Right hindlimb (tissue), 1 donor: ENCODE measurements at places on chromosomes 12 and 14.

GRCh38 chr12:92028441-92028709, 117.3 kb downstream of the BTG1 start:
- no peak for DNase-seq

- no peak for DNase-seq
Measured at GRCh38 chr14:91231446-91231845, 13.1 kb downstream of the GPR68 start.

- no peak for DNase-seq
Measured at GRCh38 chr14:51431033-51431709, 191.1 kb downstream of the TMX1 start.

DNA sequence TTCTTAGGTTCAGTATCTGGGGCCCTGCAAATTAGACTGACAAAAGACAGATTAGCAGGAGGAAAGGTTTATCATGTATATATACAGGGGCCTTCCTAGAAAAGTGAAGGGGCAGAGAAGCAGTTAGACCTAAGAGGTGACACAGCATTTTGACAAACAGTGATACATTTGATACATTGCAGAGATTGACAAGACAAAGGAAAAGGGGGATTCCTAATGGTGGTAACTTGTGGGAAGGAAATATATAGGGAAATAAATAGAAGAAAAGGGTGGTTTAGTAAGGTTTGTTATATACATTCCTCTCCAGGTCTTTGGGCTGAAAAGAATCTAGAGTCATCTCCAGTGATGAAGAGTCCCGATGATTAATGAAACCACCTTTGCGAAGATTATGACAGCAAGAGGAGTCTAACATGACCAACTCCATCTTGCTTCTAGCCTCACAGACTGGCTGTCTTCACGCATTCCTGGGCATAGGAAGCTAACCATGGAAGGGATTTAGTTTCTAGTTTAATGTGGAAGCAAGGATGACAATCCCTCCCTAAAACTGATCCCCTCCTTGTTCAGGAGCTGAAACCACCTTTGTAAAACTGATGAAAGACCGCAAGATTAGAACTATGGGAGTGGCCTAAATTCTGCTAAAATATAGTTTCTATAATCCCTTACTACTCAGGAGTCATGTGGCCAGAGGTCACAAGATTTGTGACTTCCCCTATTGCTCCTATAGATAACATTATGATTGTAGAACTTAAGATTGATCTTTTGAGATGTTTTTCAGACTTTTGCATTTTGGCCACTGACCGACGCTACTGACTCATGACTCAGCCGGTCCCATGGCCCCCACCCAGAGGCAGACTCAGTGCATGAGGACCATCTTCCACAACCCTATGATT, 31.1 kb upstream of the CPM start:
- no peak for DNase-seq

GRCh38 chr14:56797003-56797568, 13.2 kb downstream of the OTX2 start:
- no peak for DNase-seq

DNA sequence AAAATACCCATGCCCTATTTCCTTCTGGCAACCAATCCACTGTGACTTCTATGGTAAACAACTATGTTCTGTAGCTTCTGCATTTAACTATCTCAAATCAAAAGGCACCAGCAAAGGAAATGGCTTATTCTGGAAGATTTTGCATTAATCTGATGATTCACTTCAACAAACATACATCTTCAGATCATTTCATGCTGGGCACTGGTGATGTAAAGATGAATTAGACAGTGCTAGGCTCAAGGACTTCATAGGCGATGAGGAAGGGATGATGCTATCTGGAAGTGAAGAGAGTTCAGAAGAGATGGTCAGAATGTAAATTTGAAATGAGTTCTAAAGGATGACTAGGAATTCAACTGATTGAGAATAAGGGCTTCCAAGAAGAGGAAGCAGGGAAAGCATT, 363.3 kb downstream of the PAWR start:
- no peak for DNase-seq

DNA sequence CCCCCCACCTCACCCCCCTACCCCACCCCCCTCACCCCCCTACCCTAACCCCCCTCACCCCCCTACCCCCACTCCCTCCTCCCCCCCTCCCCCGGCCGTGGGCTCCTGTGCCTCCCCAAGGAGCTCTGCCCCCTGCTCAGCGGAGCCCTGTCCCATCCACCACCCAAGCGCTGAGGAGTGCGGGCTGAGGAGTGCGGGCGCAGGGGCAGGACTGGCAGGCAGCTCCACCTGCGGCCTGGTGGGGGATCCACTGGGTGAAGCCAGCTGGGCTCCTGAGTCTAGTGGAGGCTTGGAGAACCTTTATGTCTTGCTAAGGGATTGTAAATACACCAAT, 2.3 kb upstream of the JPH4 start:
- DNase-seq: no peak

DNA sequence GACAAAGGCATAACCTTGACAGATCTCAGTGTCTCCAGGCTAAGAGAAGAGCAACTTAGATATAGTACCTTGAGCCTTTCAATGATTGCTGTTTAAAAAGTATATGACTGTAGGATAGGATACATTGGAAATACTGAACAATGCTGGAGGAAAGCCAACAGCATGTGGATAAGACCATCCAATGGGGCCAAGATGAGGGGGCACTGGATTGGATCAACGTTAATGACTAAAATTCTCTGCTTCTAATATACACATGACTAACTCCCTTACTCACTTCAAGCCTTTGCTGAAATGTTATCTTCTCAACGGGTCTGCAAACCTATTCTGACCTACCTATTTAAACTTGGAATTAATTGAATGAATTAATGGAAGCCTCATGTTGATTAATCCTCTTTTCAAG, 354.9 kb downstream of the RAD51B start:
- no peak for DNase-seq

DNA sequence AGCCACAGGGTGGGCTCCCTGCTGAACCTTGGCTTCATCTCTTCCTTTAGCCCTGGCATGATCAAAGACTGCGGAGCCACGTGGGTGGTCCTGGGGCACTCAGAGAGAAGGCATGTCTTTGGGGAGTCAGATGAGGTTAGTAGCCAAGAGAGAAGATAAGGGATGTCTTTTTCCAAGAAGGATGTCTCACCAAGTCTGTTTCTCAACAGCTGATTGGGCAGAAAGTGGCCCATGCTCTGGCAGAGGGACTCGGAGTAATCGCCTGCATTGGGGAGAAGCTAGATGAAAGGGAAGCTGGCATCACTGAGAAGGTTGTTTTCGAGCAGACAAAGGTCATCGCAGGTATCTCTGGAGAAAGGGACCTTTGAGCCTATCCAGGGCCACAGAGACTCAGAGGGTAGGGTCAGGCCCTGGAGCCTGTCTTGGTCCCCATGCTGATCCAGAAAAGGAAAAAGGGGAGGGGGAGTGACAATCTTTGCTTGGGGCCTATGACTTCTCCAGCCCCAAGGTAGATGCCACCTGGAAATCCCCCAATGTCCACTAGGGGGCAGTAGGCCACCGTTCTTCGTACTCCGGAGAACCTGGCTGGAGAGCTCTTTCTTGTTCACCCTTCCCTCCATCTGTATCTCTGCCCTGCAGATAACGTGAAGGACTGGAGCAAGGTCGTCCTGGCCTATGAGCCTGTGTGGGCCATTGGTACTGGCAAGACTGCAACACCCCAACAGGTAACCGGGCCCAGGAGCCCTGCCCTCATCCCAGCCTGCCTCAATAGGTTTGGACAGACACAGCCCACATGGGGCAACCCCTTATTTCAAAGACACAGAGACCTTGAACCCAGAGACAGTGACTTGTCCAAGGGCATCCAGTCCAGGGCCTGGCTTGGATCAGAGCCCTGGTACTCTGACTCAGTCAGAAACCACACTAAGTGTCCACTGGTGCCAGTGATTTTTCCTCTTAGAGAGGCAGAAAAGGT, 2.0 kb downstream of the TPI1 start:
- DNase-seq: peak; percentile 83

DNA sequence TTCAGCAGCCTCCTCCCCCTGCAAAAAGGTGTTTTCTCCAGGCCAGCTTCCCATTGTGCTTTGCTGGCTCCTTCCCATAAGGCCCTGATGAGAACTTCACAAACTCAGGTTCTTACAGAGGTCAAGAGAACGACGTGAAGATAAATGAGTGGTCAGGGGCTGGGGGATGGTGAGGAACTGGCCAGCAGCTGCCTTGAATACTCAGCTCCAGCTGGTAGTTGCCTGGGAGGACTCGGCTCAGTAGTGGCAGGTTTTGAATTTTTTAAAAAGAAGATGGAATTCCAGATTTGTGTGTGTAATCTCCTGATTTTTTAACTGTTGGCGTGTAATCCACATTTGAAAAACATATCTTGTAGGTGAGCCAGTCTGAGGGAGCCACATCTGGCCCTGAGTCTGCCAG, 5.9 kb downstream of the DDX55 start:
- no peak for DNase-seq

DNA sequence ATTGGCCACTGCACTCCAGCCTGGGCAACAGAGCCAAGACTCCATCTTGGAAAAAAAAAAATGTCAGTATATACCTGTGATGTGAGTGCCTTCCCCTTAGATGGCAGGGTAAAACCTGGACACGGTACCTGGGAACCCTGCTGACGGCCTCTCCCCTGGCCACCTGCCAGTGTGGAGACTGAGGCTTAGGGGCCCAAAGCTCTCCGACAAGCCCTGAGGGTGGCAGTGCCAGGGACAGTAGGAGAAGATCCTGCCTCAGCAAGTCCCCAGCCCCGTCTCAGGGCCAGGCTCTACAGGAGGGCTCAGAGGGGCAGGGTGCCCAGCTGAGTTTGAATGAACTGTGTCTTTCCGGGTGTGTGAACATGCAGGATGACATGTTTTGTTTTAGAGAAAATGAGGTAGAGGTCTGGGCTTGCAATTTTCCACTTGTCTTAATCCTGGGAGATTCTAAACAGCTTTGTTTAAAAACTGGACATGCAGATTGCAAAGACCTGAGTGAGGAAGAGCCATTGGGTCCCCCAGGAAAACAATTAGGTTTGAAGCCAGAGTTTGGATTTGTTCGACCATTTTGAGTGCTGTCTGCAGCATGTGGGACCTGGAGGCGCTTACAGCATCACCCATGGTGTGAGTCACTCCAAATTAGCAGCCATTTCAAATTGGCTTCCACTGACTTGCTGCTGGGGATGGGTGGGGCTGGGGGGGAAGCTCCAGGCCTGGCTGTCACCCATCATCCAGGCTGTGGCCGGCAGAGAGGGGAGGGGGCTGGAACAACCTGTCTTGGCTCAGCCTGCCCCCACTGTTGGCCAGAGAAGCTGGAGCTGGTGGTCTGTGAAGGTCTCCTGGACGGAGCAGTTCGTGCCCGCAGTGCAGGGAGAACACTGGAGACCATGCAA, 10.8 kb downstream of the TSPAN9 start:
- no peak for DNase-seq

GRCh38 chr12:2003676-2004112, 563 bp downstream of the DCP1B start:
- DNase-seq: no peak

GRCh38 chr12:25670076-25671055, 117.3 kb upstream of the LMNTD1 start:
- no peak for DNase-seq

DNA sequence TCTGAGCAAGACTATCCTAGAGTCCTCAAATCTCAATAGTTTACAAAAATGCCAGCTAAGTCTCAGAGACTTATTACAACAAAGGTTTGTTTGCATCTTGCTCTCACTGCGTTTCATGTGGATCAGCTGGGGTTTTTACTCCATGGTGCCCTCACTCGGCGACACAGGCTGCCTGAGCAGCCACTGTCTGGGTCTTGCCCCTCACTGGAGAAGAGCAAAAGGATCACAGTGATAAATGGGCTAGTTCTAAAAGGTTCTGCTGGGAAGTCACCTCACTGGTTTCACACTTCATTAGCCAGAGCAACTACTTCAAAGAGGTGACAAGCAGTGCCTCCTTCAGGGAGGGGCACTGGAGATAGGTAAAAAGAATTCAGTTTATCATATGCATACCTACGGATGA, 392.0 kb downstream of the RPL10L start:
- no peak for DNase-seq

DNA sequence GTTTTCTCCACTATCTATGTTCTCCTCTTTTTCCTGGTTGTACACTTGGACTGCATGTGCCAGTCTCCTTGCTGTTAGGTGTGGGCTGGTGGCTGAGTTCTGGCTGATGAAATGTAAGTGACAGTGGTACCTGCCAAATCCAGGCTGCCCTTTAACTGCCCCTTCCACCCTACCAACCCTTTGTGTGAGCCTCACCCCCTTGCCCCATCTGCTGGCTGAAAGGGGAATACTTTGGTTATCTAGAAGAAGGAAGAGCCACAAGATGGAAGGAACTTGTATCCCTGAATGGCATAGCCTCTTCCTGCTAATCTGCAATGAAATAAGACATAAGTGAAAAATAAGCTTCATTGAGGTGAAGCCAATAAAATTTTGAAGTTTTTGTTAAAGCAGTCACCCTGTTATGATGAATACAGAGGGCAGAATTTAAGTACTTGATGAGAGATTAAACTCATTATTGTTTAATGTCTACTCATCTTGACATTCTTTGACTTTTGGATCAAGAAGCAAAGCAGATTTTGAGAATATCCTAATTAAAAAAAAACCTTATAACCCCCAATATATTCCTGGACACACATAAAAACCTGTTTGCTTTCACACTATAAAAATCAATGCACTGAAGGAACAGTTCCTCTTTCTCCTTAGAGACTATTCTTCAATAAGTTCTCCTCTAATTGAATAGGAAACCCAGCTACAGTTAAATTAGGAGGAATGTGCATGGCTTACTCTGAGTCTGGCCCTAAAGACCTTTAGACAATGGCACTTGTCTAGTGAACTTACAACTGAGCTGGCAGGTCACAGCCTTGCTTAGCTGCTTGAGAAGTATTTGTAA, 262.6 kb upstream of the BTG1 start:
- no peak for DNase-seq

- DNase-seq: no peak
Measured at GRCh38 chr12:52260361-52261207, 13.9 kb upstream of the KRT86 start.

GRCh38 chr14:80325688-80326087, 114.4 kb upstream of the DIO2 start:
- DNase-seq: no peak

DNA sequence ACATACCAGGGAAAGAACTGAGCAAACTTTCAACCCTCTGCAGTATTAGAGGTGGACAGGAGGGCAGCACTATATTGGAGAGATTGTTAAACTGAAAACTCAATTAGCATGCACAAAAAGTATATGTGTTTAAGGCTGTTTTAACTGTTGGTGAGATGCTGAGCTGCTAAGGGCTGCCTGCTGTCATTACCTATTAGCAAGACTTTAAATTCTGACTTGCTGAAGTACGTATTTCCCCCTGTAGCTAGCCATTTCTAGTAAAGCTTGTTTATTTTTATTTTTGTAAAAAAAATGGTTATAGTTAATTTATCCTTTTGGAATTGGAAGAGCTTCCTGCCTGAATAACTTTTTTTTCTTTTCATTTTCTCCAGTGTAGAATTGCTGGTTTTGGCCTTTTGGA, 92.2 kb downstream of the CACNA1C start:
- DNase-seq: no peak
